Thoracic aorta (tissue), 2 donors: ENCODE measurements at places on chromosomes 12 and 14.
A peak's percentile ranks its signal among the peaks of the same experiment; 100 is the strongest.

DNA sequence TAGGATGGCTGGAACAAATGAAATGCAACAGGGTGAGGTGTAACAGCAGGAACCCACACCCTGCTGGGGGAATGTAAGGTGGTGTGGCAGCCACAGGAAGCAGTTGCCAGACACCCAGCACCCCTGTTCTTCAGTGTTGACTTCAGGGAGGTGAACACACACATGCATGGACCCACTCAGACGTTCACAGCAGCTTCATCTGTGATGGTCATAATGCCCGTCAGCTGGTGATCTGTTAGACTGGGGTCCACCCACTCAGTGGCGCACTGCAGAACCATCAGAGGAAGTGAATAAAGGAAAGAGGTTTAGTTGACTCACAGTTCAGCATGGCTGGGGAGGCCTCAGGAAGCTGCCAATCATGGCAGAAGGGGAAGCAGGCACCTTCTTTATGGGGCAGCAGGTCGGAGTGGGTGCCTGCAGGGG is 22.7 kb upstream of the TEX22 start:
- no peak for DNase-seq
- no peak overlapping the region for H3K27ac ChIP-seq
- H3K27me3 ChIP-seq, result no peaks in the 10 kb centered on the region
- H3K4me1 ChIP-seq, result no peaks in the 10 kb centered on the region
- no peak overlapping the region for H3K4me3 ChIP-seq

DNA sequence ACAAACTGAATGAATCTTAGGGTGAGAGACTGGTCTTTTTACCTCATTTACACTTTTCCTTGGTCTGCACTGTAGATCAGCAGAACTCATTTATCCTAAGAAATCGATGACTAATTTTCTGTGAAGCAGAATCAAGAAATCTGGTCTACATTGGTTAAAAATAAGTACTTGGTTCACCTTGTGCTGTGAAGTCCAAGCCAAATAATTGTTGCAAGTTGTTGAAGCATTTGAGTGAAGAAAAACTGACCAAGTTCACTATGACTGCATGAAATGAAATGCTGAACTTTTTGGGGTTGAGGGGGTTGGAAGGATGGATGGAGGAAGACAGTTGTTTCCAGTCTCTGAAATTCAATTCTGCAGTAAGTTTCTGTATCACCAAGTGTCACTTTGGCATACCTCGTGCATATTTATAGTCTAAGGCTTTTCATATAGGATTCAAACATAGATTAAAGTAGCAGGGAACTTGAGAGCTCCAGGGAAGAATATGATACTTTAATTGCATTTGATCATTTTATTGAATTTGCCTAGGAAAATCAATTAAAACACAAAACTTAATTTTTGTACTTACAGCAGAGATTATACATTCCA is 75.0 kb downstream of the FAR2 start:
- H3K36me3 ChIP-seq, result no peaks in the 10 kb centered on the region
- H3K4me1 ChIP-seq, result no peaks in the 10 kb centered on the region
- DNase-seq, result no peak
- H3K27me3 ChIP-seq, result no peaks in the 10 kb centered on the region

GRCh38 chr12:17197971-17198370 is 592.0 kb upstream of the LMO3 start:
- no peaks in the 10 kb centered on the region for H3K36me3 ChIP-seq
- H3K27me3 ChIP-seq, result no peaks in the 10 kb centered on the region
- DNase-seq, result no peak
- no peaks in the 10 kb centered on the region for H3K4me1 ChIP-seq
- no peak overlapping the region for H3K4me3 ChIP-seq
- no peak overlapping the region for H3K27ac ChIP-seq

- peaks cover 39% of the 10 kb centered on the region for H3K4me1 ChIP-seq
- no peaks in the 10 kb centered on the region for H3K36me3 ChIP-seq
- no peak overlapping the region for H3K4me3 ChIP-seq
- no peak overlapping the region for H3K27ac ChIP-seq
- H3K27me3 ChIP-seq, result no peaks in the 10 kb centered on the region
Observed at GRCh38 chr12:14927267-14927666, 11.1 kb downstream of the ERP27 start.

GRCh38 chr14:77199590-77199989 is 18.0 kb downstream of the TMEM63C start:
- H3K4me3 ChIP-seq, result no peak overlapping the region
- no peak overlapping the region for H3K27ac ChIP-seq
- H3K4me1 ChIP-seq, result no peaks in the 10 kb centered on the region
- DNase-seq, result no peak
- no peaks in the 10 kb centered on the region for H3K27me3 ChIP-seq
- H3K36me3 ChIP-seq, result no peaks in the 10 kb centered on the region

GRCh38 chr14:74945852-74946658 is 9.3 kb downstream of the PGF start:
- peaks cover 24% of the 10 kb centered on the region for H3K4me1 ChIP-seq
- H3K36me3 ChIP-seq, result no peaks in the 10 kb centered on the region
- peak overlapping the region; percentile 53 for H3K4me3 ChIP-seq
- no peaks in the 10 kb centered on the region for H3K27me3 ChIP-seq

DNA sequence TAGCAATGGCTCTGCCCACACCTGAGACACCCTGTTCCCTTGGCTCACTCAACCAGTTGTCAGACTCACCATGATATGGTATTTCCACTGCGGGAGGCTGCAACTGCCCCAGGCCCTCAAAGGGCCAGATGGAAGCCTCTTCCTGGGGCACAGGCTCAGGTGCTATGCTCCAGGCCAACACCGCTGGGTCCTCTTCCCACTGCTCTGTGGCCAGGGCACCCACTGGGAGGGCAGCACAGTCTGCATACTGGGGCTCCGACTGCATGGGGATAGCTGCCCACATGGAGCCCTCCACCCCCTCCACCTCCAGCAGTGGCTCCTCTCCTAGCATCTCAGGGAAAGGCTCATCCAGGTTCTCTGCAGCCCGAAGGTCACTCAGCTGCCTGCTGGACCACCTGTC is 3.7 kb downstream of the ANGEL1 start:
- peaks cover 23% of the 10 kb centered on the region for H3K36me3 ChIP-seq
- no peak for DNase-seq

- H3K4me3 ChIP-seq, result peak overlapping the region; percentile 41
- H3K27me3 ChIP-seq, result no peaks in the 10 kb centered on the region
- H3K27ac ChIP-seq, result peak overlapping the region; percentile 37
- no peaks in the 10 kb centered on the region for H3K36me3 ChIP-seq
Observed at GRCh38 chr12:64088431-64089349, 133.4 kb downstream of the KICS2 start.

DNA sequence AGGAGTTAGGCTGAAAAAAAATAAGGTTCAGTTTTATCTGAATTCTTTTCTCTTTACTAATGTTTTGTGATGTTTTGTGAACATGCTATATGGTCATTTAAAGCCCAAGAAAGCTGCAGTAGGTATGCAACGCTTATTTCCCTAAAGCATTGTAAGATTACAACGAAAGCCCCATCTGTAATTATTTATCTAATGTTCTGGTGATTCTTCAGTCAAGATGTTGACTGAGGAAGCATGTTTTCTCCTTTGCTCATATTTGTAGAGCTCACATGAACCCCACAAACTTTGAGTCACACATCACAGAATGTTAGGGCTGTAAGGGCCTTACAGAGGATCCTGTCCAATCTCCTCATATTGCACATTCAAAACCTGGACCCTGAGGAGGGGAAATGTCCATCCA is 3.2 kb upstream of the TUBA1C start:
- DNase-seq, result no peak
- no peaks in the 10 kb centered on the region for H3K36me3 ChIP-seq
- no peak overlapping the region for H3K4me3 ChIP-seq
- peaks cover 21% of the 10 kb centered on the region for H3K4me1 ChIP-seq

DNA sequence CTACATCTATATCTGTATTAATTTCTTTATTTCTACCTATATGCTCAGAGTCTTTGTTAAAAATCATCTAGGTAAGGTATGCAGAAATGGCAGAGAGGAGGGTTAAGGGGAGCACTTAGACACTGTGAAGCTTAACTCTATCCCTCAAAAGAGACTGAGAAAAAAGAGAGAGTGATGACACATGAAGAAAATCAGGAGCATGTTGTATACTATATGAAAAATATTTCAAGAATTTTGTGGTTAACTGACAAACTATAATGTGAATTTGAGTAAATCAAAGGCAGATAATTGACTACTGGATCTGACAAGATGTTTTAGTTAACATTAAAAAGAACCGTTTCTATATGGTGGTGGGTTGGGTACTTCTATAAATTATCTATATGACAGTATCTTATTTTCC is 1814.2 kb upstream of the SEL1L start:
- H3K4me1 ChIP-seq, result no peaks in the 10 kb centered on the region
- DNase-seq, result no peak
- H3K4me3 ChIP-seq, result no peak overlapping the region
- H3K27ac ChIP-seq, result no peak overlapping the region
- H3K27me3 ChIP-seq, result no peaks in the 10 kb centered on the region
- no peaks in the 10 kb centered on the region for H3K36me3 ChIP-seq

DNA sequence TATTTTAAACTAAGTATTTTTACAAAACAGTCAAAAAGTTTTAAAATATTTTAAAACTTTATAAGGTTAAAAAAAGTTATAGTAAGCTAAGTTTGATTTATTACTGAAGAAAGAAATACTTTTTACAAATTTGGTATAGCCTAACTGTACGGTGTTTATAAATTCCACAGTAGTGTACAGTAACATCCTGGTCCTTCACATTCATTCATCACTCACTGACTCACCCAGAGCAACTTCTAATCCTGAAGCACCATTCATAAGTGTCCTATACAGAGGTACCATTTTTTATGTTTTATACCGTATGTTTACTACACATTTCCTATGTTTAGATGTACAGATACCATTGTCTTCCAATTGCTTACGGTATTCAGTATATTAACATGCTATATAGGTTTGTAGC is 170.0 kb downstream of the KLHL28 start:
- H3K4me3 ChIP-seq, result no peak overlapping the region
- no peak for DNase-seq
- H3K27ac ChIP-seq, result no peak overlapping the region
- H3K4me1 ChIP-seq, result no peaks in the 10 kb centered on the region
- no peaks in the 10 kb centered on the region for H3K27me3 ChIP-seq
- H3K36me3 ChIP-seq, result no peaks in the 10 kb centered on the region

- DNase-seq, result no peak
- H3K27me3 ChIP-seq, result no peaks in the 10 kb centered on the region
- no peaks in the 10 kb centered on the region for H3K36me3 ChIP-seq
- no peak overlapping the region for H3K27ac ChIP-seq
- no peak overlapping the region for H3K4me3 ChIP-seq
- peaks cover 20% of the 10 kb centered on the region for H3K4me1 ChIP-seq
Observed at GRCh38 chr12:62713723-62714122, 221.2 kb downstream of the PPM1H start.

DNA sequence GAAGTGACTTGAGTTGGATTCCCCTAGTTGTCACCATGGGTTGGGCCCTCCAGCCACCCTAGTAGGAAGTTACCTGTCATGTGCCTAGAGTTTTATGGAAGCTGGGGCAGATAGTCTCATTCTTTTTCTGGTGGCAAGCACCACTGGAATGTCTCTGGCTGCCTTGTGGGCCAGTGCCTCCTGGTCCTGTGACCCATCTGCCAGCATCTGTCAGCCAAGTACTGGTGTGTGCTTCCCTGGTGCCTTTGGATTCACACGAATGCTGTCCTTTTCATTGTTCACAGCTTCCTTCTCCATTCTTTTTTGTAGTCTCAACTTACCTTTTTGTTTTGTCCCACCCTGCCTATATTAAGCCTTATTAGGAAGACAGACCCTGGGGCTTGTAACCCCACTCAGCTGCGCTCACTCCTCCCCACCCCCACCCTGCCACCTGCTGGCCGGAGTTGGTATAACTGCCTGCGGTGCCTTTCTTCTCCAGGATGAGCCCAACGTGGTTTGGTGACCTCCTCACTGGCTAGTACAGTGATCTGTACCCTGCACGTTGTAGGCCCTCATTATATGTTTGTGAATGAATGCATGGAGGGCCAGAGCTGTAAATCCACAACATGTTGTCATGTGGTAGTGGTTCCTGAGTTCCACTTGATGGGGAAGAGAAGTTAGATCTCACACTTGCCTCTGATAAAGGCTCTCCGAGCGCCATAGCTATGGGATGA is 125.7 kb downstream of the TSPAN9 start:
- H3K4me3 ChIP-seq, result no peak overlapping the region
- peaks cover 23% of the 10 kb centered on the region for H3K4me1 ChIP-seq
- DNase-seq, result no peak
- H3K27ac ChIP-seq, result no peak overlapping the region

DNA sequence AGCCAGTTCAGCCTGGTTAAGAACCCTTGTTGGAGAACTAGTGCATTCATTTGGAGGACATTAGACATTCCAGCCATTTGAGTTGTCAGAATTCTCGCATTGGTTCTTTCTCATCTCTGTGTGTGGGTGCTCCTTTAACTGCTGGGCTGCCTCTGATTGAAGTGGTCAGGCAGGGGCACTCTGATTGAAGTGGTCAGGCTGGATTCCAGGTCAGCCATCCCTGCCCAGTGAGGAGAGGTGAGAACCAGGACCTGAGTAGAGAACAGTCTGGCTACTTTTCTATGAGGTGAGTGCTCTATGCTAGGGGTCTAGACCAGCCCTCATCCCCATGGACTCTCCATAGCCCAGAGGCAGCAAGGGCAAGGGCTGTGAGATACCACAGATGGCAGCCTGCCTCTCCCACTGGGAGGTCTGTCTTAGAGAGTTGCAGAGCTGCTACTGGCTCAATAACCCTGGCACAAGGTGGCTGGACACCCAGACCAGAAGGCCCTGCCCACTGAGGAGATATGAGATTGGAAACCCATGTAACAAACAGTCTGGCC is 691.6 kb downstream of the TMTC2 start:
- H3K4me3 ChIP-seq, result no peak overlapping the region
- H3K27me3 ChIP-seq, result no peaks in the 10 kb centered on the region
- no peak overlapping the region for H3K27ac ChIP-seq
- H3K4me1 ChIP-seq, result no peaks in the 10 kb centered on the region

- H3K4me3 ChIP-seq, result no peak overlapping the region
- H3K4me1 ChIP-seq, result peaks cover 24% of the 10 kb centered on the region
- no peak for DNase-seq
- H3K27ac ChIP-seq, result no peak overlapping the region
Observed at GRCh38 chr12:53976172-53976822, 1.5 kb upstream of the HOTAIR start.

DNA sequence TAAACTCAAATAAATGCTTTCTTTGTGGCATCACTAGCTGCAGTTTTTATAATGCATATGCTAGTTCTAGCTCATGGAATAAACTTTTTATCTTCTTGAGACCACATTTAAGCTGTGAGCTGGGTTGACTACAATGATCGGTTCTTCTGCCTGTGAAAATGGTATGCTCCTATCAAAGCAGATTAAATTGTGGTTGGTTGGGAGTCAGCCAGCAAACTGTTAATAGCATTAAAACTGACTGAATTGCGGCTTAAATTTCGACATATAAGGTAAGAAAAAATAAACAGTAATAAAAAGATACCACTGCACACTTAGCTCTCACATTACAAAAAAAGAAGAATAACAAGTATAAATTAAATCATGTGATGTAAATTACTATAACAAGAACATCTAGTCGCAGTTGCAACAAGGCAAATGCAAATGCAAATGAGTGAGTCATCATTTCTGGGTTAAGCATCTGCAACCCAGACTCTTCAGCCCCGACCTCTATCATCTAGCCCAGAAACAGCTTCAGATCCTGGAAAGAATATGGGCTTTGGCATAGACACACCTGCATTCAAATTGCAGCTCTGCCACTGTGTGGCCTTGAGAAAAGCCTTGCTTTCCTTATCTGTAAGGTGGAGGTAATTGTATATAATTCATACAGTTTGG is 19.8 kb upstream of the DHRS7 start:
- no peaks in the 10 kb centered on the region for H3K27me3 ChIP-seq
- no peak for DNase-seq
- no peak overlapping the region for H3K4me3 ChIP-seq
- peaks cover 6% of the 10 kb centered on the region for H3K4me1 ChIP-seq
